ENCODE measurements at places on chromosomes 1 and 21. TPM values are rescaled to one million over a fixed set of nuclear protein-coding genes. Genes with fewer than 3 reads are reported as not detected.
A peak's percentile ranks its signal among the peaks of the same experiment; 100 is the strongest.

The NBPF19 gene
- 10.2 TPM for total RNA-seq

DNA sequence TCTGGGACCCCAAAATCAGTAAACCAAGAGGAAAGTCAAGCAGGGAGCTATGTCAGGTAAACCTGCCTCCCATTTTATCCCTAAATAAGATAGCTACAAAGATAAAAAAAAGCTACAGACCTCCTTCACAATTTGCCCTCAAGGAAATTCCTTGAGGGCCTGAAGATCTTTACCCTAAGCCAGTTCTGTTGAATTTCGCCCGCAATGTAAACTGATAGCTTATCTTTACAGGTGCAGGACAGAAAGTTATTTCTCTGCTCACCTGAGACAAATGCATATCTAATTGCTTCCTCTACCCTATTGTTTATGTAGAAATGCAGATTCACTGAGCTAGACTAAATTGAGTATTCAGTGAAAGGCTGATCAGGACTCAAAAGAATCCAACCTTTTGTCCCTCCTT lies 153.4 kb upstream of the CHRM3 start:
- H3K4me1 ChIP-seq = no peaks in the 10 kb centered on the region
- H3K27me3 ChIP-seq = no peaks in the 10 kb centered on the region
- DNase-seq = no peak
- no peak overlapping the region for H3K27ac ChIP-seq
- H3K36me3 ChIP-seq = no peaks in the 10 kb centered on the region

DNA sequence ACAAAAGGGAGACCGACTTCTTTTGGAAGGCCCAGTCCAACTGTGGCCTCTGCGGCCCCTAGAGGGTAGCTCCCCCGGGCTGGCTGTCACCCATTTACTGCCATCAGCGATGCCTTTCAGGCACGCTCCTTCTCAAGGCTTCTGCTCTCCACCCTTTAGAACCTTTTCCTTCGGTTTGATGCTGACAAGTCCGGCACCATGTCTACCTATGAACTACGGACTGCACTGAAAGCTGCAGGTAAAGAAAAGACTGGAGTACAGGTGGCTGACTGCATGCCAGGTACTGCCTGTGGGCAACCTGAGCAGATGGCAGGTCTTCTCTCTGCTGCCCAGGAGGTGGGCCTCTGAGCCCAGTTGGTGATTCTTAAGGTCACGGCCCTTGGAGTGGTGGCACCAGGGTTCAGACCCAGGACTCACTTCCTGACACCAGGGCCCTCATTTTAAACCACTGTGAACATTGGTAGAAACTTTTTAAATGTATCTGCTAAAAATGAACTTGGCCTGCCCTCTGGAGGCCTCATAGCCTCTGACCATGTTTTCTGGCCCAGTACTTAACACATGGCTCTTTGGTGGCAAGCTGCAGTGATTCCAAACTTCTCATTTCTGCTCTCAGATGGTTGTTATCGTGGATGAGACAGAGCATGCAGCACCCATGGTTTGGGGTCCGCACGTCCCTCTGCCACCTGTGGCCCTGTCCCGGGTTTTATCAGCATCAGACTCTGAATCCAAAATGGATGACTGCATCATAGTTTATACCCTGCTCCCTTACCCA lies 45.7 kb downstream of the CAPN9 start:
- no peaks in the 10 kb centered on the region for H3K36me3 ChIP-seq
- H3K4me1 ChIP-seq = no peaks in the 10 kb centered on the region
- H3K27me3 ChIP-seq = no peaks in the 10 kb centered on the region
- no peak for DNase-seq

DNA sequence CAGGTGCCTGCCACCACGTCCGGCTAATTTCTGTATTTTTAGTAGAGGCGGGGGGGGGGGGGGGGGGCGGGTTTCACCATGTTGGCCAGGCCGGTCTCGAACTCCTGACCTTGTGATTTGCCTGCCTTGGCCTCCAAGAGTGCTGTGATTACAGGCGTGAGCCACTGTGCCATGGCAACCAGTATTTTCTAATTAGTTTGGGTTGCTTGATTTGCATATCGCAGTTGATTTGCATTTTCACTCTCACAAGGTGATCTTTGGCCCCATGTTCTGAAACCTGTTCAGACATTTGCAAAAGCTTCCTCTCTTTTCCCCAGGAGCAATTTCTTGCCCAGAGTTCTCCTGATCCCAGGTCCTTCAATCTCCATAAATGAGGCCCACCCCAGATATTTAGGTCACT lies 1.7 kb downstream of the TOR3A start:
- DNase-seq = no peak
- H3K27ac ChIP-seq = no peak overlapping the region
- no peaks in the 10 kb centered on the region for H3K36me3 ChIP-seq
- H3K4me1 ChIP-seq = peaks cover 5% of the 10 kb centered on the region
- H3K4me3 ChIP-seq = no peak overlapping the region

The FBLIM1 gene
- 12.9 TPM for total RNA-seq

DNA sequence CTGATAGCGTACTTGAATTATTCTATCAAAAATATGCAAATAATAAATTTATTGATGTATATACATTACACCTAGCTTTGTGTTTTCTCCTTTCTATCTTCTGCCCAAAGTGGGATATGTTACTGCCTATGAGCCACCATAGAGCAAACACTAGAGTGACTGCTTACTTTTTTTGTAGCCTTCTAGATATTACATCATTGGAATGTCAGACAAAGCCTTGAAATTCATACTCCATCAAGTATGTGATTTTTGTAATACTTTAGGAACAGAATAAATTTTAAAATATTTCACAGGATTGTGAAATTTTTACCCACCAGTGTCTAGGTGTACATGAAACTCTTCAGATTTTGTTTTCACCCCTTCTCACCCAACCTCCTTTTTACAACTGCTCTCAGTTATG lies 787.6 kb downstream of the USP25 start:
- peak overlapping the region; percentile 4 for H3K27ac ChIP-seq
- no peaks in the 10 kb centered on the region for H3K36me3 ChIP-seq
- no peaks in the 10 kb centered on the region for H3K4me1 ChIP-seq
- no peaks in the 10 kb centered on the region for H3K27me3 ChIP-seq
- no peak for DNase-seq
- no peak overlapping the region for H3K4me3 ChIP-seq

The RALGPS2 gene
- 10.3 TPM for total RNA-seq

The FMO5 gene
- 2.1 TPM for total RNA-seq

- no peak overlapping the region for H3K4me3 ChIP-seq
- no peaks in the 10 kb centered on the region for H3K27me3 ChIP-seq
- no peak for DNase-seq
- no peaks in the 10 kb centered on the region for H3K36me3 ChIP-seq
- H3K4me1 ChIP-seq = no peaks in the 10 kb centered on the region
Observed at GRCh38 chr1:182783068-182783467, 6.5 kb upstream of the NPL start.

DNA sequence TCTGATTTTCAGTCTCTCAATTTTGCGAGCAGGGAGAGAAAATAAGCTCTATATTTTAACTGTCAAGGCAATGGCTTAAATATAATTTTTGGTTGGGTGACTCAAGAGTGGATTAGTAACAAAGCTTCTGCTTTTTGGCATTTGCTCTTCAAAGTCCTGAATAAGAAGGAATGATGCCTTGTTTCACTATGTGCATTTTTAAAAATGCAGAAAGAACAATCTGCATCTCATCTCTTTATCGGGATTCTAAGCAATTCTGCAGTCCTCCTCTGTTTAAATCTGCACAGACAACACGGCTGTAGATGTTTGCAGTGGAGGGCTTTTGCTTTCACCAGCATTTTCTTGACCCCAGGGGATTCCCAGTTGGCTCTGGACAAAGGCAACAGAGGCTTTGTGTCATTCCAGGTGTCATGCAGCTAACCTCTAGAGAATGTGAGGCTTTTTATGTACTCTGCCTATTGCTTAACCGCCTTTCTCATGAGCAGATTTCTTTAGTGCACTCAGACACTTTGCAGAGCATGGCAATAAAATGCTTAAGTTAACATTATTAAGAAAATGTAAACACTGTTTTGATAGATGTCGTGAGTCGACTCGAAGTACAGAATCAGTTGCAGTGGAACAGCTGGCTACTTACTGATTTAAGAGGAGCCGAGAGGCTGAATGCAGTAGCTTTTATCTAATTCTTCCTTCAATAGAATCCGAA lies 783.2 kb upstream of the NEGR1 start:
- H3K4me1 ChIP-seq = no peaks in the 10 kb centered on the region
- H3K27me3 ChIP-seq = no peaks in the 10 kb centered on the region
- H3K36me3 ChIP-seq = no peaks in the 10 kb centered on the region
- DNase-seq = no peak
- no peak overlapping the region for H3K27ac ChIP-seq

The S100A3 gene
- not detected for total RNA-seq

GRCh38 chr1:7535016-7535415 lies 236.1 kb upstream of the VAMP3 start:
- H3K27ac ChIP-seq = no peak overlapping the region
- H3K4me3 ChIP-seq = no peak overlapping the region

DNA sequence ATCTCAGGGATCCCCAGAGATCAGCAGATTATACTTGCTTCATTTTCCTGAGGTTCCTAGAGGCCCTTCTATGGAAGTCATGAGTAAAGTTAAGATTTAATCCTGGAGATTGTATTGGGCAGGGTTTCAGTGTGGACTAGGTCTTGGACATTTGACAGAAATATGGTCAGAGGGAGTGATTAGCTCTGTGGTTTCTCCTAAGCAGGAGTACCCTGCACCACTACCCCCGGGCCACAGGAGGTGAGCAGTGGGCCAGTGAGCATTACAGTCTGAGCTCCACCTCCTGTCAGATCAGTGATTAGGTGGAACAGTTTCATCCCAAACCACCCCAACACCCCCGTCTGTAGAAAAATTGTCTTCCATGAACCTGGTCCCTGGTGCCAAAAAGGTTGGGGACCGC lies 43.2 kb downstream of the PHACTR4 start:
- H3K4me1 ChIP-seq = peaks cover 4% of the 10 kb centered on the region
- H3K4me3 ChIP-seq = no peak overlapping the region
- H3K27ac ChIP-seq = no peak overlapping the region
- H3K27me3 ChIP-seq = no peaks in the 10 kb centered on the region
- no peaks in the 10 kb centered on the region for H3K36me3 ChIP-seq

The LAD1 gene
- total RNA-seq = 0.26 TPM

The APCS gene
- not detected for total RNA-seq

GRCh38 chr1:53736290-53736689 lies 2.7 kb downstream of the GLIS1 start:
- H3K4me1 ChIP-seq = no peaks in the 10 kb centered on the region
- H3K36me3 ChIP-seq = no peaks in the 10 kb centered on the region
- H3K27ac ChIP-seq = no peak overlapping the region
- DNase-seq = no peak
- no peak overlapping the region for H3K4me3 ChIP-seq

GRCh38 chr1:1228187-1228586 lies 3.6 kb downstream of the SDF4 start:
- H3K4me3 ChIP-seq = no peak overlapping the region
- no peaks in the 10 kb centered on the region for H3K36me3 ChIP-seq
- H3K4me1 ChIP-seq = peaks cover 24% of the 10 kb centered on the region

The MYBPH gene
- total RNA-seq = not detected

DNA sequence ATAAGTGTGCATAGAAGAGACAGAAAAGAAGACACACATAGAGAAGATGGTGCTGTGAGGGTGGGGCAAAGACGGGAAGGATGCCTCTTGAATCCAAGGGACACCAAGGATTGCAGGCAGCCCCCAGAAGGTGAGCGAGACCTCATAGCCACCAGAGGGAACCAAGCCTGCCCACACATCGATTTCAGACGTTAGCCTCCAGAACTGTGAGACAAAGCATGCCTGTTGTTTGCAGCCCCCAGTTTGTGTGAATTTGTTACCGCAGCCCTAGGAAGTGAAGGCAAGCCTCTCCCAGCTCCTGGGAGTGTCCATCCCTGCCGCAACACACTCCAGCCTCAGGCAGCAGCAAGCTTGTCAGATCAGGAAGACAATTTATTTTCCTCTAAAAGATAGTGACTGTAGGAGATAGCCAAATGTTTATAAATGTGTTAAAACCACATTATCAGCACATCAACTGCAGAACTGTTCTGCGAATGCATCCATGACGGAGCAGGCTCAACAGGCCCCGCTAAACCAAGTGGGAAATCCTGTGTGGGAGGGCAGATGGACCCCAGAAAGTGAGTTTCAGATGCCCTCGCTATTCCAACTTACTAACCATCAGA lies 543.3 kb downstream of the MATN1 start:
- no peaks in the 10 kb centered on the region for H3K27me3 ChIP-seq
- no peaks in the 10 kb centered on the region for H3K36me3 ChIP-seq
- H3K4me3 ChIP-seq = no peak overlapping the region
- H3K4me1 ChIP-seq = no peaks in the 10 kb centered on the region

The BECN2 gene
- not detected for total RNA-seq

- H3K36me3 ChIP-seq = no peaks in the 10 kb centered on the region
- no peaks in the 10 kb centered on the region for H3K4me1 ChIP-seq
- H3K4me3 ChIP-seq = no peak overlapping the region
- no peaks in the 10 kb centered on the region for H3K27me3 ChIP-seq
- H3K27ac ChIP-seq = no peak overlapping the region
Observed at GRCh38 chr1:58013237-58013636, 533.3 kb downstream of the OMA1 start.

- DNase-seq = no peak
- no peaks in the 10 kb centered on the region for H3K4me1 ChIP-seq
Observed at GRCh38 chr1:162390396-162391185, 9.1 kb downstream of the C1orf226 start.

GRCh38 chr1:24986372-24986965 lies 56.4 kb upstream of the RUNX3 start:
- no peaks in the 10 kb centered on the region for H3K27me3 ChIP-seq
- H3K36me3 ChIP-seq = no peaks in the 10 kb centered on the region
- H3K4me1 ChIP-seq = no peaks in the 10 kb centered on the region
- H3K4me3 ChIP-seq = no peak overlapping the region
- no peak overlapping the region for H3K27ac ChIP-seq

GRCh38 chr1:77625250-77625649 lies 57.2 kb downstream of the ZZZ3 start:
- no peak overlapping the region for H3K4me3 ChIP-seq
- no peaks in the 10 kb centered on the region for H3K36me3 ChIP-seq
- no peaks in the 10 kb centered on the region for H3K4me1 ChIP-seq

GRCh38 chr21:26441149-26441548 lies 131.9 kb downstream of the CYYR1 start:
- H3K4me1 ChIP-seq = no peaks in the 10 kb centered on the region
- H3K4me3 ChIP-seq = no peak overlapping the region
- no peaks in the 10 kb centered on the region for H3K36me3 ChIP-seq
- DNase-seq = no peak
- no peak overlapping the region for H3K27ac ChIP-seq

The MRPL9 gene
- total RNA-seq = 54.1 TPM

- H3K27ac ChIP-seq = no peak overlapping the region
- no peaks in the 10 kb centered on the region for H3K36me3 ChIP-seq
- no peak for DNase-seq
- H3K27me3 ChIP-seq = no peaks in the 10 kb centered on the region
Observed at GRCh38 chr1:107795994-107796393, 169.0 kb downstream of the VAV3 start.

DNA sequence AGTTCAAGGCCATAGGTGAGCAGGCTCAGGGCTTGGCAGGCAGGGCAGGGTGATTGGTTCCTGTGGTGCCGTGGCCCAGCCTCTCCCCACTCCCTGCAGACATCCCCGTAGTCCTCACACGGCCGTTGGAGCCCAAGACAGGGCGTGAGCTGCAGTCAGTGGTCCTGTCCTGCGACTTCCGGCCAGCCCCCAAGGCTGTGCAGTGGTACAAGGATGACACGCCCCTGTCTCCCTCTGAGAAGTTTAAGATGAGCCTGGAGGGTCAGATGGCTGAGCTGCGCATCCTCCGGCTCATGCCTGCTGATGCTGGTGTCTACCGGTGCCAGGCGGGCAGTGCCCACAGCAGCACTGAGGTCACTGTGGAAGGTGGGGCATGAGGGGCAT lies 71.9 kb downstream of the OBSCN start:
- no peaks in the 10 kb centered on the region for H3K27me3 ChIP-seq
- no peaks in the 10 kb centered on the region for H3K4me1 ChIP-seq
- no peak overlapping the region for H3K27ac ChIP-seq
